ENCODE measurements at places on chromosomes 13 and 19. TPM values are rescaled to one million over a fixed set of nuclear protein-coding genes. Genes with fewer than 3 reads are reported as not detected.
A peak's percentile ranks its signal among the peaks of the same experiment; 100 is the strongest.

ZNF574 gene
- 12.5 TPM for total RNA-seq

SHFL gene
- total RNA-seq: 52.5 TPM

CALM3 gene
- total RNA-seq: 323 TPM

WDR62 gene
- 33.2 TPM for total RNA-seq

PKN1 gene
- total RNA-seq: 171 TPM

RBM42 gene
- total RNA-seq: 54.7 TPM

WBP4 gene
- 9.7 TPM for total RNA-seq

- no peaks in the 10 kb centered on the region for H3K4me1 ChIP-seq
- peak; percentile 54 for ATAC-seq
- H3K27ac ChIP-seq: no peak overlapping the region
- H3K4me3 ChIP-seq: no peak overlapping the region
- no peaks in the 10 kb centered on the region for H3K27me3 ChIP-seq
- no peaks in the 10 kb centered on the region for H3K36me3 ChIP-seq
These were observed 16.2 kb upstream of the FOXO1 start for GRCh38 chr13:40682449-40683240.

- peaks cover 9% of the 10 kb centered on the region for H3K27me3 ChIP-seq
- no peak for ATAC-seq
- H3K36me3 ChIP-seq: no peaks in the 10 kb centered on the region
- H3K4me3 ChIP-seq: no peak overlapping the region
These were observed 43.3 kb downstream of the CCNE1 start for GRCh38 chr19:29855087-29855486.

DNA sequence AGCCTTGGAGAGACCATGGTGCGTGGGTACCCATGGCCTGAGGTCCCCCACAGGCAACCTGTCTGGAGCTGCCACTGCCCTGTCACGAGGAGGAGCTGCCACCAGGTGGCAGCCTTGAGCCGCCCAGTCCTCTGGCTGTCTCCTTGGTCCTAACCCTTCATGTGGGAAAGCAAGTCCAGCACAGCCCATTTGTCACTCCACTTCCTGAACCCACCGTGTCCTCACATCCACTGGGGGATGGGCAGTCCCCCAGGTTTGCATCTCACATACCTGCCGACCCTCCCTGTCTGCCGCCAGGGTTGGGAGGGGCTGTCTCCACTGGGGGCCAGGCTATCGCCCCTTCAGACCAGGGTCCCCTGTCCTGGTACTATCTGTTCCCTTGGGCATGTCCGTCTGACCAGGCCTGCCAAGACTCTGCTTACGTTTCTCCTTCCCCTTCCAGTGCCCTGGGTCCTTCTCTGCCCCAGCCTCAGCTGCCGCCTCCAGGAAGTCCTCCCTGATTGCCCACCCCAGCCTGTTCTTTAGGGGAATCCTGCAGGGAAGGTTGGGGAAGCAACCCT is 4.5 kb downstream of the FAM174C start:
- H3K36me3 ChIP-seq: peaks cover 54% of the 10 kb centered on the region
- peak overlapping the region; percentile 2 for H3K27ac ChIP-seq
- H3K4me1 ChIP-seq: no peaks in the 10 kb centered on the region
- ATAC-seq: peak; percentile 17
- H3K4me3 ChIP-seq: peak overlapping the region; percentile 6

- H3K4me3 ChIP-seq: no peak overlapping the region
- H3K27ac ChIP-seq: no peak overlapping the region
- H3K4me1 ChIP-seq: peaks cover 6% of the 10 kb centered on the region
- H3K27me3 ChIP-seq: no peaks in the 10 kb centered on the region
- H3K36me3 ChIP-seq: no peaks in the 10 kb centered on the region
- no peak for ATAC-seq
These were observed 343.6 kb downstream of the FGF9 start for GRCh38 chr13:22014469-22014868.

- ATAC-seq: no peak
- H3K36me3 ChIP-seq: no peaks in the 10 kb centered on the region
- H3K4me3 ChIP-seq: no peak overlapping the region
- peaks cover 5% of the 10 kb centered on the region for H3K27me3 ChIP-seq
These were observed 47.7 kb downstream of the ZNF557 start for GRCh38 chr19:7117248-7117647.

DNA sequence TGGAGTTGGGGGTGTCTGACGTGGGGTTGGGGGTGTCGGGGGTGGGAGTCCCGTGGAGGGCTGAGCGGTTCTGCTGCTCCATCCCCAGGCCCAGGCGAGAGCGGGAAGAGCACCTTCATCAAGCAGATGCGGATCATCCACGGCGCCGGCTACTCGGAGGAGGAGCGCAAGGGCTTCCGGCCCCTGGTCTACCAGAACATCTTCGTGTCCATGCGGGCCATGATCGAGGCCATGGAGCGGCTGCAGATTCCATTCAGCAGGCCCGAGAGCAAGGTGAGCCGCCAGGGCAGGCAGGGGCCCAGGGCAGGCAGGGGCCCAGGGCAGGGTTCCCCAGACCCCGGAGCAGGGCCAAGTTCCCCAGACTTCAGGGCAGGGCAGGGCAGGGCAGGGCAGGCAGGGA is 12.7 kb downstream of the GNA15 start:
- peaks cover 18% of the 10 kb centered on the region for H3K4me1 ChIP-seq
- H3K4me3 ChIP-seq: no peak overlapping the region
- no peaks in the 10 kb centered on the region for H3K27me3 ChIP-seq
- H3K36me3 ChIP-seq: peaks cover 68% of the 10 kb centered on the region
- ATAC-seq: no peak

DNA sequence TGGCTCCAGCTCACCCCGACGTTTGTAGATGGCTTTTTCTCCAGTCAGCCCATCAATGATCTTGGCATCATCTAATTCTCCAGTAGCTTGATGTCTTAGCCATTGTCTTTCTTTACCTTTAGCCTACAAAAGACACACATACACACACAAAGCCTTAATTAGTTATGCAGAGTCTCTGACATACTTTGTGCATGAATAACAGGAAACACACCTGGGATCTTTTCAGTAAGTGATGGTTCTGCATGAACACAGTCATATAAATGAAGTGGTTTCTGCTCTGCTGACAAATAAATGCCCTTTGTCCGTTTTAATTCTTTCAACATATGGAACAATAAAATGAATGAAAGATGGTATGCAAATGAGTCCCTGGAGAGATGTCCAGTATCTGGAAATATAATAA is 133.3 kb downstream of the RGCC start:
- peaks cover 14% of the 10 kb centered on the region for H3K36me3 ChIP-seq
- H3K4me3 ChIP-seq: no peak overlapping the region
- ATAC-seq: no peak
- H3K4me1 ChIP-seq: peaks cover 5% of the 10 kb centered on the region

DNA sequence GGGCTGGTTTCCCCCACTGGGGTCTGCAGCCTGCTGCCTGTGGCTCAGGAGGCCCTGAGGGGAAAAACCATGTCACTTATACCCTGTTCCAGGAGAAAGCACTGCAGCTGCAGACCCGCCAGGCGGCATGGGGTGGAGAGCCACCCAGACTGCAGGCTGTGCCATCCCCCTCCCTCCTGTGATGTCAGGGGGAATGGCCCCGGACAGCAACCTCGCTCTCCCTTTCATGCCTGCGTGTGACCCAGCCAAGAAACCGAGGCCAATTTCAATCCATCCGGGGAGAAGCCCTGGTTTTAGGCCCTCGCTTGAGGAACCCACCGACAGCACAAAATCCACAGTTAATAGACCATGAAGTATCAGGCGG is 37.2 kb upstream of the MATK start:
- no peaks in the 10 kb centered on the region for H3K36me3 ChIP-seq
- H3K4me3 ChIP-seq: no peak overlapping the region
- no peak overlapping the region for H3K27ac ChIP-seq

DNA sequence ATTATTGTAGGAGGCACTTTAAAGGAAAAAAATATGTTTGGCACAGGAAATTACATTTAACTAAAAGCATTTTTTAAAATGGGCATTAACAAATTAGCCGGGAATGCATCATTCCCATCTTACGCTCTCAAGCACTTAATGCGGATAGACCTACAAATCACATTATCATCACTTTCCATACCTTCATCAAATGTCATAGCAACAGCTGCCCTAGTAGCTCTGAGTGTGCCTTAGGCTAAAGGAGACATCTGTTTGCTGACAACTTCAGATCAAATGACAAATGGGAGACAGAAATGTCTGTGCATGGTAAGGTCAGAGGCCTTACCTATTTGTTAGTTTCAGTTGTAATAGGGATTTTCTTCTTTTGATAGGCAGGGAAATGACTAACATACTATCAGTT is 773.2 kb upstream of the SLC10A2 start:
- no peak for ATAC-seq
- no peaks in the 10 kb centered on the region for H3K27me3 ChIP-seq
- no peak overlapping the region for H3K4me3 ChIP-seq
- H3K27ac ChIP-seq: no peak overlapping the region

- H3K27ac ChIP-seq: no peak overlapping the region
- ATAC-seq: no peak
- H3K27me3 ChIP-seq: no peaks in the 10 kb centered on the region
- H3K4me1 ChIP-seq: no peaks in the 10 kb centered on the region
- no peak overlapping the region for H3K4me3 ChIP-seq
These were observed 192.4 kb downstream of the NUFIP1 start for GRCh38 chr13:44796597-44797490.

- H3K27me3 ChIP-seq: no peaks in the 10 kb centered on the region
- no peak for ATAC-seq
- H3K4me3 ChIP-seq: no peak overlapping the region
- H3K27ac ChIP-seq: no peak overlapping the region
- H3K4me1 ChIP-seq: no peaks in the 10 kb centered on the region
- peaks cover 31% of the 10 kb centered on the region for H3K36me3 ChIP-seq
These were observed 5.3 kb downstream of the SYNE4 start for GRCh38 chr19:36003284-36003683.

GRCh38 chr19:2240881-2241760 is 4.5 kb downstream of the SF3A2 start:
- H3K36me3 ChIP-seq: peaks cover 95% of the 10 kb centered on the region
- peak overlapping the region; percentile 95 for H3K4me3 ChIP-seq
- H3K27me3 ChIP-seq: no peaks in the 10 kb centered on the region
- peaks cover 43% of the 10 kb centered on the region for H3K4me1 ChIP-seq
- ATAC-seq: no peak

DNA sequence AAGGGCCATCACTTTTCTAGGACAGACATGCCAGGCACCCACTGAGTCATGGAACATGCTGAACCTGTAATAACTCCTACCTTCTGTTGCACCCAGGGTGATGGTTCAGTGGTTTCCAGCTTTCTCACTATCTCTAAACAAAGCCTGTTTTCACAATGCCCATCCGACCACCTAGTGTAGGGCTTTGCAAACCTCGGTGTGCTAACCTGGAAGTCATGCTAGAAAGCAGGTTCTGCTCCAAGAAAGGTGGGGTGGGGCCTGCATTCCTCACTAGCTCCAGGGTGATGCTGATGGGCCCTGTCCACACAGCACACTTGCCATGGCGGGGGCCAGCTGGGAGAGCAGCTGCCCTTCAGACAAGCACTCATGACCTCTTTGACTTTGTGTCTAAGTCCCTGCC is 43.4 kb downstream of the COL4A2 start:
- H3K4me1 ChIP-seq: no peaks in the 10 kb centered on the region
- ATAC-seq: no peak
- no peaks in the 10 kb centered on the region for H3K36me3 ChIP-seq
- H3K27me3 ChIP-seq: no peaks in the 10 kb centered on the region
- H3K27ac ChIP-seq: no peak overlapping the region

DNA sequence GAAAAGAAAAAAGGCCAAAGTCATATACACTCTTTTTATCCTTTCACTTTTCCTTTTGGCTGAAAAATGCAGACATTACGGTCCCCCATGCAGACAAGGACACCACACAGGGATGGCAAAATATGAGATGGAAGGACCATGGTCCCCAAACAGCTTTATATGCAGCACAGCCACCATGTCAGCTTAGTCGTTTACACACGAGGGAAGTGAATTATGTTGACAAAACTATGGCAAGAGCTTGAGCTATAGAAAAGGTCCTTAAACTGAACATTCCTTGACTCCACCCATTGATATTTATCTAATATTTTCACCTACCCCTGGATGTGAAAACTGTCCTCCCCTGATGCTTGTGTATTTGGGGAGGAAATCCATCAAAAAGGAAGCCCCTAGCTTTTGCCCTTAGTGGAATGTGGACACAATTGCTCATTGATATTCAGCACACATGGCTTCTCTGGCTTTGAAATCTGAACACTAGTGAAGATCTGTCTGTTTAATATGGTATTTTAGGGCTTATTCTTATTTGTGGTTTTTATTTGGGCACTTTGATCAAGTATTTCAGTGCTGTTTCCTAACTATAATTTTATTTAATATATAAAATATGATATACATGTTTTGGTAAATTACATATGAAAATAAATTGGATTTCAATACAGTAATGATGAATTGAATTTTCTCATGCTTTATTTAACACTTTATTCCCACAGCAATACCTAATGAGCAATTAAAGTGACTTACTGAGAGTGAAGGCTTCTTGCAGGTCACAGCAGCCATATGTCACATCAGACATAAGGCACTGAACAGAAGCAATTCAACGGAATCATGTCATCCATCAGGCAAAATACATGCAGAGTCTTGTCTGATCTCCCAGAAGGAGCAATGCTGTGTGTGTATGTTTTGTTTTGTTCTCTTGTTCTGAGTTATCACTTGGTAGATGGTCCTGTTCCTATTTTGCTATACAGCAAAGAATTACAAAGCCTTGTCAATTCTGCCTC is 6.8 kb upstream of the GTF2F2 start:
- no peak for ATAC-seq
- no peaks in the 10 kb centered on the region for H3K27me3 ChIP-seq
- H3K27ac ChIP-seq: peak overlapping the region; percentile 20
- H3K4me3 ChIP-seq: no peak overlapping the region
- no peaks in the 10 kb centered on the region for H3K36me3 ChIP-seq
- H3K4me1 ChIP-seq: no peaks in the 10 kb centered on the region

DNA sequence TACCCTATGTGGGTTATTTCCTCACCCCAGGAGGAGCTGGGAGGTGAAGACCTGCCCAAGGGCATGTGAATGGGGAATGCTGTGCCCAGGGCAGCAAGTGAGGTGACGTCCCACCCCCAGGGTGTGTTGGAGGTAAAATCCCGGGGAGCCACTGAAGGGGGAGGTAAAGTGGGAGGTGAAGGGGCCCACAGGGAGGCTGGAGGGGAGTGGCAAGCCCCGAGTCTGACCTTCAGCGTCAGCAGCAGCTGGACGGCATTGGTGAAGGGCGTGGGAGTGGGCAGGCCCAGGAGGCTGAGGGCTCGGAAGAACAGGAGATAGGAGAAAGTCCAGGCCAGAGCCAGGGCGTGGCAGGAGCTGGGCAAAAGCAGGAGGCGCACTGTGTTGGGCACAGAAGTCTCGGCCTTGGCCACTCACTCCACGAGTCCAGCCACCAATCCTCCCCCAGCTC is 2.4 kb downstream of the MBOAT7 start:
- no peaks in the 10 kb centered on the region for H3K27me3 ChIP-seq
- H3K4me1 ChIP-seq: peaks cover 14% of the 10 kb centered on the region
- ATAC-seq: no peak
- H3K4me3 ChIP-seq: peak overlapping the region; percentile 87
- peaks cover 45% of the 10 kb centered on the region for H3K36me3 ChIP-seq

DNA sequence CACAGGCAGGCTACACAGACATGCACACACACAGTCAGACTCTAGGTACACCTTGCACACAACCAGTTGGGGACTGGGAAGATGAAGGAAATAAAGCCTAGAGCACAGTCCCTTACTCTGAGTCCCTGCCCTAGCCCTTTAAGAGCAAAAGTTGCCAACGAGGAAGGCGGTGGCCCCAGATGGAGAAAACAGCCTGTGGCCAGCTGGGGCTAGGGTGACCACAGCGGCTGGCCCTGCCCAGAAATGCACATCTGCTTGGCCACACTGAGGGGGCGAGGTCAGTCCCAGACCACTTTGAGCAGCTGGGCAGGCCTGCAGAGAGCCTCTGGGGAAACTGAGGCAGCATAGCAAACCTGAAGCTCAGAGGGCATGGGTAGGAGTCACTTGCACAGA is 52.3 kb downstream of the PTPRS start:
- ATAC-seq: no peak
- peaks cover 7% of the 10 kb centered on the region for H3K4me1 ChIP-seq
- peaks cover 32% of the 10 kb centered on the region for H3K27me3 ChIP-seq
- H3K36me3 ChIP-seq: no peaks in the 10 kb centered on the region

Measured in activated T-helper 17 cell treated with anti-CD3 and anti-CD28 coated beads, Interleukin-2, amount 50 U/mL, for 72 hours (primary cell).